Midbrain (tissue), 1 donor: ENCODE measurements at places on chromosomes 11 and 22.

DNA sequence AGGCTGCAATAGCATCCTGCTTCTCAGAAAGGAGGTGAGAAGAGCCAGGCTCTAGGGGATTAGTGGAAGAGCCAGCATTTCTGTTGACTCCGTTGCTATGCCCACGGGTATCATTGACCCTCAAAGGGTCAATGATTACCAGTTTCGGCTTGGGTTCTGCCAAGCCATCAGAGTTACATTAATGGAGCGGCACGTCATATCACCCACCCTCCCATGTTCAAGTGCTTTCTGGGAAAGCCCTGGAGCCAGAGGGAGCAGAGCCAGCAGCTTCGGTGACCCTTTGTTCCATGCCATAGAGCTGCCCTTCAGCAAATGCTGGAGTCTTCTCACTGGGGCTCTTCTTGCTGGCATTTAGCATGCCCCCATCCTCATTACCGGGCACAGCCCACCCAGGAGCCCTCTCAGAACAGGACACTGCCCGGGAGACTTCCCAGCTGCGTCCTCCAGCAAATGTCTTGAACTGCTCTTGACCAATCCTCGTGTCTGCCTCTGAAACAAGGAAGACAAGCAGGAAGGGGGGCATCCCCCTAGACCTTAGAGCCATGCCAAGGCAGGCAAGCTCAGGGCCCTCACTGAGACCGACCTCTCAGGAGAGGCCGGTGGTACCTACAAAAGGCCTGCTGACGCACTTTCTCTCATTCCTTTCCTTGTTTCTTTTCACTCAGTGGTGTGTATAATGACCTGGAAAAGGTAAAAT lies 14.6 kb downstream of the KCNJ1 start:
- no peak for DNase-seq

- DNase-seq = no peak
Observed at GRCh38 chr11:57903441-57904123, 120.1 kb upstream of the OR9Q1 start.

GRCh38 chr22:46794067-46794466 lies 31.6 kb downstream of the TBC1D22A start:
- no peak for DNase-seq

DNA sequence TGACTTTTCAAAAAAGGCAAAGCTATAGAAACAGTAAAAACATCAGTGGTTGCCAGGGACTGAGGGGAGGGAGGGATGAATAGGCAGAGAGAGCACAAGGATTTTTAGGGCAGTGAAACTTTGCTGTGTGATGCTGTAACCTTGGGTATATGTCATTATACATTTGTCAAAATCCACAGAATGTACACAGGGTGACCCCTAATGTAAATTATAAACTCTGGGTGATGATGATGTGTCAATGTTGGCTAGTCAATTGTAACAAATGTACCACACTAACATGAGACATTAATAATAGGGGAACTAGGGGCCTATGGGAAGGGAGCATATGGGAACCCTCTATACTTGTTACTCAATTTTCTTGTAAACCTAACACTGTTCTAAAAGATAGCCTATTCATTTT lies 24.8 kb downstream of the RIBC2 start:
- no peak for DNase-seq

DNA sequence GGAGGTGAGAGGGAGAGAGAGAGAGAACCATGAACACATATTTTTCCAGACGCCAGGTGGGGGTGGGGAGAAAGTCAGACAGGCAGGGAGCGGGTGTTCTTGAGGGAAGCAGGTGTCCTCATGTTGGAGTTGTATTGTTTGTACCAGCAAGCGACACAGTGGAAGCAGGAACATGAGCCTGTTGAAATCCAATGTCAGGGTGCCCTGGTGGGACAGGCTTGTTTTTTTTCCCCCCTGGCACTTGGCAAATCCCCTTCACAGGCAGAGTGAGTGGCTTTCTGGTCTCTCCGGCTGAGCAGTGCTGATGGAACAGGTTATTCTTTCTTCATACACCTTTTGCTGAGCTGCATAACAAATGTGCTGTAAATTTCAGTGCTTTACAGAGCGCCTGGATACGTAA lies 125.6 kb downstream of the GRIK4 start:
- DNase-seq = no peak

- DNase-seq = no peak
Observed at GRCh38 chr11:75850787-75851186, 35.8 kb downstream of the UVRAG start.

- no peak for DNase-seq
Observed at GRCh38 chr11:64786308-64786707, 8.0 kb upstream of the SF1 start.

GRCh38 chr11:77345621-77346020 lies 44.1 kb upstream of the GDPD4 start:
- DNase-seq = no peak

DNA sequence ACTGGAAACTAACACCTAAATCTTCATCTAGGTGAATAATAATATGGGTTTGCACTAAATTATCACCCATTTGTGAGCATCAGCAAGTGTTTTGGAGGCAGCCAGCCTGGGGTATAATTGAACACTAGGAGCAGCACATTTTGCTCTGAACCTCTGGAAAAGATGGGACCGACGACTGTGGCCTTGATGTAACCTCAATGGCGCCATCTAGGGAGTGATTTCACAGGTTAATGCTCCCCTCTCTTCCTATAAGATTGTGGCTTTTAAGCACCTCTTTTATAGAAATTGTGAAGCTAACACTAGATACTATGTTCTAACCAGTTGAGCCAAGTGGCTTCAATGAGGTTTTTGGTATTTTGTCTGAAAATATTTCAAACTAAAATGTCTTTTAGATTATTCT lies 203.7 kb downstream of the NELL1 start:
- DNase-seq = peak; percentile 27

GRCh38 chr22:33035272-33035863 lies 22.8 kb downstream of the SYN3 start:
- no peak for DNase-seq

DNA sequence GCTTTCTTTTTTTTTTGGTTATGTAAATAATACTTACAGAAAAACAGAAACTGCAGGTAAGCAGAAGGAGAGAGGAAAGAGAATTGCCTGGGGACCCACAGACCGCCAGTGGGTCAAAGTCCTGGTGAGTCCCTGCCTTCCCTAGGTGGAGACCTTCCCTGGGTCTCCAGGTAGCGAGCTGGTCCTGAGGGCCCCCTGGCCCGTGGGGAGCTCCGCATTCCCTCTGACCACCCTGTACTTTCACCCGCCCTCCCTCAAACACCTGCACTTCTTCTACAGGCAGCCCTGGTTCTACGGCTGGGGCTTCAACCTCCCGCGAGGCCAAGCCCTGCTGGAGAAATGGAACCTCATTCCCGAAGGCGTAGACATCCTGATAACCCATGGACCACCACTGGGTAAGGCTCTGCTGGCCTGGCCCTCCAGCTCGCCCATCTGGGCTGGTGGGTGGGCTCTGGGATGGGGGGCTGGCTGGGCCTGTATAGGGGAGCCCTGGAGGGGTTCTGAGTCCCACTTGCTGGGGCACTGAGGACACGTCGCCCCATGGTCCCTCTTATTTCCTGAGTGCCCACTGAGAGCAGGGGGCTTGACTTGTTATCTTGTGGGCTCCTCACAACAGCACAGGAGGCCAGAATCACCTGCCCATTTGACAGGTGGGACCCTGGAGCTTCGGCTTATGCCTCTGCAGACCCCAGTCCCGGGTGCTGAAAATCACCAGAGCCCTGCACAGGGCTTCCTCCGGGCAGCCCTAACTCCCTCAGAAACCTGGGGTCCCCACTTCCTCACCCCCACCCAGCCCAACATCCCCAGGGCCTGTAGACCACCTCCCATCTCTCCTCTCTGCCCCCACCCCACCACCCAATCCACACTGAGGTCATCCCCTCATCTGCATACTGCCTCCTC lies 86.4 kb downstream of the MPPED1 start:
- DNase-seq = no peak

DNA sequence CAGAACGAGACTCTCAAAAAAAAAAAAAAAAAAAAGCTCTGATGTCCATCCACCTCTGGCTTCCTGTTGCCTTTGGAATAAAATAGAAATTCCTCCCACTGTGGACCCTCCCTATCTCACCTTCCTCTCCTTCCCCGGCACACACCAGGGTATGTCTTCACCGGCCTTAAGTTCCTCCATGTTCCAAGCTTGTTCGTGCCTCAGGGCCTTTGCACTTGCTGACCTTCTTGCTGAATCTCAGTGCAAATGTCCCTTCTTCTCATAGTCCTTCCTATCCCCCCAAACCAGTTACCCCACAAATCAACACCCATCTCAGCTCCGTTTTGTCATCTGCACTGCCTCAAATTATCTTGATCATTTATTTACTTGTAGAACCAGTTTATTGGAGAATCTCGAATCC lies 20.6 kb downstream of the IFT27 start:
- no peak for DNase-seq

DNA sequence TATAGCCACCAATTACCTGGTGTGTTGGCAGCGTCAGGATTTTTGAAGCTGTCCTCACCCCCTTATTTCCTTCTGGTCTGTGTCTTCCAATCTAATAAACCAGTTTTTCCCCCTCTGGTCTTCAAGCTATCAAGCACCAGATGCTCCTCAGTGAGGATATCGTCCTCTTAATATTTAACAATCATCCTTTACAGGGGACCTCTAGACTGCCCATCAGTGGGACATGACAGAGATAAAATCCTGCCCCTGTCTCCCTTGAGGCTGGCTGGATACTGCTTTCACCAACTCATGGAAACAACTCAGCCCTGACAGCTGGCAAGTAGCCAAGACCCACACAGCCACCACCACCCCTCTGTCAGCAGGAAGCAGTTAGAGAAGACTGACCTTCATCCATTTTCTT lies 421.0 kb upstream of the API5 start:
- no peak for DNase-seq

GRCh38 chr22:24433828-24434470 lies 6.5 kb downstream of the ADORA2A start:
- no peak for DNase-seq

DNA sequence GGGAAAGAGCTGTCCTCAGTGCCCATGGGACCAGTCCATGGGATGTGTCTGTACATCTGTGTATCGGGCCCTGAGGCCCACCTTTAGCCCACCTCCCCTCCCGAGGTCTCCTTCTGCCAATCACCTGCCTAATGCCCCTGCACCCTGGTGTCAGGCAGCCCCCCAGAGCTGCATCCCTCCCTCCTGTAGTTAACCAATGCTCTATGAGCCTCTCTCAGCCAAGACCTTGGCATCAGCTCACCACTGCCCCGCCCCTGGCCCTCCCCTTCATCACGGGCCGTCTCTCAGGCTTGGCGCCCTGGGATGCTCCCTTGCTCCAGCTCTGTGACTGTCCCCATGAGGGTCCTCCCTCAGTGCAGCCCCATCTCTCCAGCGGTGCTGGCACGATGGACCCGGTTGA lies 18.5 kb downstream of the MGAT3 start:
- DNase-seq = peak; percentile 53

DNA sequence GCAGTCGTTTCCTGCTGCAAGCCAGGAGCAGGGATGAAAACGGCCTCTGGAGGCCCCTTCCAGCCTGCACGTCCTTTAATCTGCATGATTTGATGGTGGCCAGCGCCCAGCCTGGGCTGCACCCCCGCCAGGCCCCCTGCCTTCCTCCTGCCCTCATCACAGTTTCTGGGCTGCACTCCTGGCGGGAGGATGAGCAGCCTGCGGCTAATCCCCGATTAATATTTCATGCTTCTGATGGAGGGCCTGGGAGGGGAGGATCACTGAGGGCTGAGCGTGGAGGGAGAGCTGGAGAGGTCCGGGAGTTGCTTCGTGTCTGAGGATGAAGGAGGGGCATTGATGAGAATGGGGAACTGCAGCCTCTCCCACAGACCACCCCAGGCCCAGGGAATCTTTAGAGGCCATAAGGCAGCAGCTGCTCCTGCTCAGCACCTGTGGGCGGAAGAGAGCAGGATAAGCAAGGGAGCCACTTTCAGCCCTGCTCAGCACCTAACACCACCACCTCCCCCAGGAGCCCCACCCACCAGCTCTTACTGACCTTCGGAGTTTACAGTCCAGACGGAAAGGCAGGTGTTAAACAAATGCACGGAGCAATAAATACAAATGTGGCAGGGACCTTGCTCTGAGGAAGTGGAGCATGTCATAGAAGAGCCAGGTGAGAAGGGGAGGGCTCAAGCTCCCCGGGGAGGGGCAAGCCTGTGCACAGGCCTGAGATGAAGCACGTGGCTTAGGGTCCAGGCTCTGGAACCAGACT lies 135.0 kb upstream of the NECTIN1 start:
- DNase-seq = no peak

GRCh38 chr11:119262668-119263351 lies 54.1 kb downstream of the MCAM start:
- no peak for DNase-seq

DNA sequence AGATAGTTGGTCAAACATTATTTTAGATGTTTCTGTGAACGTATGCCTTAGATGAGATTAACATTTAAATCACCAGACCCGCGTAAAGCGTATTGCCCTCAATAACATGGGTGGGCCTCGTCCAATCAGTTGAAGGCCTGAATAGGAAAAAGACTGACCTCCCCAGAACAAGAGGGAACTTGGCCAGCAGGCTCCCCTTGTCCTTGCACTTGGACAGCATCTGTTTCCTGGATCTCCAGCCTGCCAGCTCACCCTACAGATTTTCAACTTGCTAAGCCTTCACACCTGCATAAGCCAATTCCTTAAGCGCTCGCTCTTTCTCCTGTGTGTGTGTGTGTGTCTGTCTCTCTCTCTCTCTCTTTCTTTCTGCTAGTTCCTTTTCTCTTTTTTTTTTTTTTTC lies 8.2 kb downstream of the TOM1 start:
- DNase-seq = no peak

DNA sequence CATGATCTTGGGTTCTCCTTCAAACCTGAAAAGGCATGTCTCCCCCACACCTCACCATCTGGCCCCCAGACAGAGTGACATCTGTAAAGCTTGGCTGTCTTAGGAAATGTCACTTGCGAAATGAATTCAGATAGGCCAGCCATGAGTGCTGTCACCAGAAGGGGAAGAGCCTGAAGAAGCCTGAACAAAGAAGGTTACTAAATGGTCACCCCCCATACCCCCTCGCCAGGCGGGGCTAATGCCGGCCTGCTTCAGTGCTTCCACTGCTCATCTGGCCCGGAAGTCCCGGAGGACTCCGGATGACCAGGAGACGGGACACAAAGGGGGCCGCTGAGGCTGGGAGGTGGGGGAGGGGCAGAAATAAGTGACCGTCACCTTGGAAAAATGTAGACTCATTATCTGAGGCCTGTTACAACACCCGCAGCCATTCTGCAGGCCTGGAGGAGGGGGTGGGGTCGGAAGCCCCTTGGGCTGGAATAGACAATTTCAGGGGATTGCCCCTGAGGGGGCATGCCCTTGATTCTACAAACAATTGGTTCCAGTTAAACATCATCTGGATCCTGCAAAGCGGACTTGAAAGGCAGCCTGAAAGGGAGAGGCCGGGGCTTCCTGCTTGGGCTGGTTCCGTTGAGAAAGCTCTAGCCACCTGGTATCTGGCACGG lies 43.2 kb downstream of the NAT10 start:
- DNase-seq = no peak

GRCh38 chr11:112605093-112605666 lies 344.5 kb upstream of the PLET1 start:
- peak; percentile 27 for DNase-seq

DNA sequence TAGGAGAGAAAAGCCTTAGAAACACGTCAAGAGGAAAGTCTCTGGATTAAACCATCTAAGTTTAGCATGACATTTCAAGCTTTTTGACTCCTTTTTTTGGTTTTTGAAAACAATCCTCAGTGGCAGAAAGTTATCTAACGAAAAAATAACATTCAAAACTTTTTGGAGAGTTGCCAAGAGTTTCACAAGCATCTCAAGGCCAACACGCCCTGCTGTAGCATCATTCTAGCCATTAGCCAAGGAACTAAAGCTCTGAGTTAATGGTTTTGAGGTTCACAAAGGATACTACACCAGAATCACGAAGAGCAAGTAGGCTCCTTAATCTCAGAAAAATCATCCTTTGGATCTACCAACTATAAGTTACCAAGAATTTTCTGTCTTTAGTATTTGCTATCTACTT lies 94.8 kb downstream of the PICALM start:
- DNase-seq = no peak
